ENCODE measurements at places on chromosomes 2 and 18.

- DNase-seq, result no peak
Observed at GRCh38 chr2:39121523-39122063, 742 bp upstream of the SOS1 start.

DNA sequence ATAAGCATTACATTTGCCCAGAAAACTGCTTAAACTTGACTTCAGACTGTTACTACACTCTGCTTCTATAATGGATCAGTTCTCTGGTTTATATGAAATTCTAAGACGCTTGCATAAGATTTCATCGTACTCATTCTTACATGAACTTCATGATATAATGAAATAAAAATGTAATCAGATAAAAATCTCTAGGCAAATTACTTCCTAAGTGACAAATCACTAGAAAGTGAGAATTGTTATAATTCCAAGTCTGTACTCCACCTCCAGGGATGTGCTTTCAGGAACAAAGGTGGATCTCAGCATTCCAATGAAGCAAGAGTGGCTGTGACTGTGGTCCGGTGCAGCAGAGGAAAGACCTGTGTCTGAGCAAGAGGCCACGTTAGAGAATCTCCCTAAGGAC is 226.2 kb downstream of the PIEZO2 start:
- no peak for DNase-seq

DNA sequence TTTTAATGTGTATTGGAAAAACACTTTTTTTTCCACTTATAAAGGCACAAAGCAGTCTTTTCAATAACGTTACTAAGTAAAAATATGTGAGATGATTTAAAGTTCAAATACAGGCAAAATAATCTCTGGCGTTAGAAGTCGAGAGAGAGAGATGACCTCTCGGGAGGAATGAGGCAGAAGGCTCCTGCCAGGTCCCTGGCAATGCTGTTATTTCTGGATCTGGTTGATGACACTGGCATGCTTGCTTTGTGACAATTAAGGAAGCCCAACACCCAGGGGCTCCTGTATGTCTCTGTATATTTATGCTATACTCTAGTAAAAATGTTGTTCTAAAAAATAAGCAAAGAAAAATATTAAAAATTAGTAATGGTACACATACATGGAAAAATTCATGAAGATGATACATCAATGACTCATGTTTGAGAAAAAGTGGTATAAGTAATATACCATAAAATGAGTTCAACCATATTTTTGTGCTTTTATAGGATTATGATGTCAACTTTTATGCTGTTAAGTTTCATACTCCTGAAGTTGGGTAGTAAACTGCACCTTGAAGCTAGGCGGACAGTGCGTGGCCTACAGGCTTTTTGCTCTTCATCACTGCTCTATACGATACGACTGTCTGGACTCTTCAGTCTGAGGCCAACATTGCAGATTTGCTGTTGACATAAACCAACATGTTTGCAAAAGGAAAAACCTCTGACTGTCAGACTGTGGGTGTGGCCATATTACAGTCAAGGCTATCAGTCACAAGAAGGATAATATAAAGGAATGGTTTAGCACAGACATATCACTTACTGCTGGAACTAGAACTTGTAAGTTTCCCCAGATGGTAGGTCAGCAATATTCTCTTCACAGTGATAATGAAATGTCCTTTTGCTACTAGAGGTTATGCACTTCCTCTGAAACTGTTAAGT is 19.8 kb downstream of the VPS4B start:
- DNase-seq, result no peak

DNA sequence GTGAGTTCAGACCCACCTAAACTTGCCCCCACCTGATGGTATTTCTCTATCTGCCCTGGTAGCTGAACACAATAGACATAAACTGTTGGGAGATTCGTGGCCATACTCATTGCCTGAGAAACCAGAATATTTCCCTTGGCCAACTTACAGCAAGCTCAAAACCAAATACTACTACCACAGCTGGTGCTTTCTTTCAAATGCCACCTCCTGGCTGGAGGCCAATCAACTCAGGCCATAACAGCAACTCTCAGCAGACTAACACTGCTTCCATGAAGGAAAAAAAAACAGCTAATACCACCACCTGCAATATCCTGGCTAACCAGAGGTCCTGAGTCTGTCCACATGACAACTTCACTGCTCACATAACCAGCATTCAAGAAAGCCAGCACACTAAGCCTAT is 373.1 kb downstream of the CMPK2 start:
- DNase-seq, result no peak

DNA sequence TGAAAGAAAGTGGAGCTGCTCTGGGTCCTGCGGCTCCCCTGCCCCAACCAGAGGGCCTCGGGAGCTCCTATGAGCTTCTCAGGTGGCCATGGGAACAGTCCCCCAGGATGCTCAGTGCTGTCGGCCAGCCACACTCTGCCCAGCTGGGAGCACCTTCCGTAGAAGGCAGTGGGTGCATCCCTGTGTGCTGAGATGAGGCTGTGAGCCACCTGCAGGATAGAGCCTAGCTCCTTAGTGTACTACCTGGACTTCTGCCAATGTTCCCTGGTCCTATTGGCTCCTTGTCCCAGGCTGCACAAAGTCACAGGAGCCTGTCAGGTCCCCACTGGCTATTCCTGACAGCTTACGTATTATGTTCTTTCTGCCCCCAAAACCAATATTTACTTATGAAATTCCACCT is 16.1 kb downstream of the PRELID3A start:
- no peak for DNase-seq

DNA sequence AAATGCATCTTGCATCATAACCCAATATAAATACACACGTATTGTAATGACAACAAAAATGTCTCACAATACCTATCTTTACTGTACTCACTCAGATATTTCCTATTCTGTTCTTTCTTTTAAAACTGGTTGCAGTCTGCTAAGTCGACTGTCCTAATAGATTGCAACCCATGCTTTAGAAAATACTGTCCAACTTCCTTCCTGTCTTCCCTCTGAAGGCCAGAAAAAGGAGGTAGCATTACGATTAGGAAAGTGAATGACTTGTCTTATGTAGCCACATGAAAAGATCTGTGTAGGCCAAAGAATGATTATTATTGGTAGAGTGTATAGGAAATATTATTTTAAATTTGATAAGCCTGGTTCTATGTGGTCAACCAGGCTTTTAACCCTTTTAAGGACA is 134.1 kb downstream of the FAM210A start:
- DNase-seq, result no peak

DNA sequence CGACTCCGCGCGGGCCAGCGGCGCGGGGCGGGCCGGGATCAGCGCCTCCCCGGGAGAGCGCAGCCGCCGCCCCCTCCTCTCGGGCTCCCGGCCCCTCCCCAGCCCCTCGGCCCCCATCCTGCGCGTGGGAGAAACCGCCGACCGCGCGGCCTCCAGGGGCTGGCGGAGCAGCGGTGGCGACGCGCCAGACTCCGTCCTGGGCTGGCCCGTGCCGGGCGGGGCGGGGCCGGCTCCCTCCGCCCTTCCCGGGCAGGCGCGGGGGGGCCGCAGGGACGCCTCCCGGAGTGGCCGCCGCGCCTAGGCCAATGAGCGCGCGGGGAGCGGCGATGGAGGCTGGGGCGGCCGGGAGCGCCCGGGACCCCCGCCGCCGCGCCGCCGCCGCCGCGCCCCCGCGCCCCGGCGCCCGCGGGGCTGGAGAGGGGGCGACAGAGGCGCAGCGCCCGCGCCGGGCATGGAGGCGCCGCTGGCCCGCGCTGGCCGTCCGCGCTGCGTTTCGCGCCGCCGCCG is 49.1 kb downstream of the KCNIP3 start:
- no peak for DNase-seq

DNA sequence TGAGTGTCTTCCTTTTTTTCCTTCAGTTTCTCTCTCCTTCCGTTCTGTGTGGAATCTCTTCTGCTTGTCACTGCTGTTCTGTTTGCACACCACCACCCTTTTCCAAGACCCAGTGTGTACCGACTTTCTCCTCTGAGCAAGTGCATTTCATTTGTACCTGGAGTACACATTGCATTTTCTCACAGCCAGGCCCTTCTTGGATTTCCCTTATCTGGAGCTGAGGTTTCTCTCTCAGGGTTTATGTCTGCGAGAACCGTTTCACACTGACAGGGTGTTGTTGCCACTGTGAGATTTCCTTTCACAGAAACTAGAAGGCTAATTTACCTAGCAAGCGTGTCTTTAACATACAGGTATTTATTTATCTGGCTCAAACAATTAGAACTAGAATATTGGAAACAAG is 26.2 kb downstream of the NCOA1 start:
- DNase-seq, result no peak

- no peak for DNase-seq
Observed at GRCh38 chr18:54222922-54223567, 1.4 kb downstream of the MBD2 start.

DNA sequence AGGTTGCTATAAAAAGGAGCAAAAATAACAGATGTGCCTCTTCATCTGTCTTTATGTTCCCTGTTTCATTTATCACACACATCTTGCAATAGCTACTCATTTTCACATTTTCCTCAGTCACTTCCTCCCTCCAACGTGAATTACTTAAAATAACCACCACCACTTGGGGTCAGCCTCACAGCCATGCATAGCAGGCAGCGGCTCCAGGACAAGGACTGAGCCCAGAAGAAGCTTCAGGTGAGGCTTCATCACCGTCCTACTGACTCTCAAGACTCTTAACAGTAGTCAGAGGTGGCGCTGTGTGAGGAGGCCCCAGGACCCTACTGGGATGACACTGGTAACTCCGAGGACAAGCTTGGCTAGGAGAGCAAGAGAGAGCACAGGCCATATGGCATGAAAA is 15.5 kb upstream of the ST8SIA5 start:
- no peak for DNase-seq

GRCh38 chr2:17538022-17538843 is 2.3 kb upstream of the VSNL1 start:
- no peak for DNase-seq

DNA sequence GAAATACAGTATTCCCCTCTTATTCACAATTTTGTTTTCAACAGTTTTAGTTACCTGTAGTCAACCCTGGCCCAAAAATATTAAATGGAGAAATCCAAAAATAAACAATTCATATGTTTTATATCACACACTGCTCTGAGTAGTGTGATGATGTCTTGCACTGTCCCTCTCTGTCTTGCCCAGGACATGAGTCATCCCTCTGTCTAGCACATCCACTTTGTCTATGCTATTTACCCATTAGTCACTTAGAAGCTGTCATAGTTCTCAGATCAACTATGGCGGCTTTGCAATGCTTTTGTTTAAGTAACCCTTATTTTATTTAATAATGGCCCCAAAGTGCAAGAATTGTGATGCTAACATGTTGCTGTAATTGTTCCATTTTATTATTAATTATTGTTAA is 380.6 kb upstream of the REG3G start:
- no peak for DNase-seq

- no peak for DNase-seq
Observed at GRCh38 chr2:109346601-109347228, 217.7 kb downstream of the SH3RF3 start.

GRCh38 chr18:56511996-56512395 is 126.4 kb downstream of the TXNL1 start:
- no peak for DNase-seq

DNA sequence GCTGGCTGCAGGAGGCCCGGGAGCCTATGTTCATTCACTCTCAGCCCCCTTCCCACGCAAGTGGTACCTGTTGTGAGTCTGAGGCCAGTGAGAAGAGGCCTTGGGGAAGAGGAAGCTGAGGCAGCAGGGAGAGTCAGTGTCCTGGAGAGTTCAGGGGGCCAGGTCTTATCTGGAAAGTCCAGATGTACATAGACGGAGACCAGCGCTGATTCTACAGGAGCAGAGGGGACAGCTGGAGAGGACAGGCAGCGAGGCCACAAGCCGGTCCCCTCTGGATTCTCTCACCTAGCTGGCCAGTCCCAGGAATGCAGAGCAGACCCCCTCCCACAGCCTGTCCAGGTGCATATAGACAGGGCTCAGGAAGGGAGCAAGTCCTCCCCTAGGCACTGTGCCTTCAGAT is 29.1 kb upstream of the SELENOI start:
- no peak for DNase-seq

DNA sequence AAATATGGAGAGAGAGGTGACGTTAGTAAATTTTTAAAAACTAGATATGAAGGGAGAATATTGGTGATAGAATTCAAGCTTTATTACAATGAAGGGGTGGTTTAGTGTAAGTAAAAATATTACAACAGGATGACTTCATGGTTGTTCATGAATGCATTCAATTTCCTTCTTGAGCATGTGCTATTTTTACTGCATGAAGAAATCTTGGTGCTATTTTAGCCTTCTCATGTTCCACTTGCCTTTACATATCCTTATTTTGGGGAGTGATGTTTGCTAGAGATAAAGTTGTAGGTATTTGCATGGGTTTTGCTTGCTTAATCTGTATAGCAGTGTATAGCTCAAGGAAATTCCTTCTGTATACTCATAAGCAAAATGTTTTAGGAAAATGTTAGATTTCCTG is 195.0 kb upstream of the MMADHC start:
- DNase-seq, result no peak

- no peak for DNase-seq
Observed at GRCh38 chr18:67386032-67386431, 130.5 kb downstream of the DSEL start.

DNA sequence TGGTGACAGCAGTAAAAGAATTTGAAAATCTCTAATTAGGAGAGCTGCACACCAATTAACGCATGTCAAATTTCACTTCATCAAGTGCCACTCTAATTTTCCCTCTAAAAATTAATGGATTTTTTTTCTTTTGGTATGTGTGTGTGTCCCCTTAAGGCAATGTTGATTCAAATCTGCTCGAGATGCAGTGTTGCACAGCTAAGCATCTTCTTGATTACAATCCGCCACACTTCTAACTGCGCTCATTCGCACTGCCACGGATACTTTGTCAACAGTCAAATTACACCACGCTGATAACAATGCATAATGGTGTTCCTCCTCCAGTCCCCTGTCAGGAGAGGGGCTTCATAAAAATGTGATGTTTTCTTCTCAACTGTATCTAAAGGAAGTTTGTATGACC is 261.4 kb downstream of the MEIS1 start:
- no peak for DNase-seq

DNA sequence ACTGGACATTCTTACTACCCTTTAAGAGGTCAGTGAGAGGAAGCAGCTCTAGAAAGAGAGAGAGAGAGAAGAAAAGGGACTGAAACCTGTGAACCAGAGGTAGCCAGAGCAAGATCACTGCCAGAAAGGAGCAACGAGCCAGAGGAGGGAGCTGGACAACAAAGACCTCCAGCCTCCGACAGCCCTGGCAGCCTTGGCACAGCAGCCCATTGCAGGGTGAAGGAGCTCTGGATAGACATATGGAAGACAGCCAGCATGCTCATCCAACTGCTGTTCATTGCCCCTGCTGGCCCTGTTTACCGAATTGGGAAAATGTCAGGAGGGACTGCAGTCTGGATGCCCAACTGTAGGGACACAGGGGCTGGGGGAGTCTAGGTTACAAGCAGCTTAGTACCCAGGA is 228.4 kb upstream of the SLC35G4 start:
- DNase-seq, result no peak

DNA sequence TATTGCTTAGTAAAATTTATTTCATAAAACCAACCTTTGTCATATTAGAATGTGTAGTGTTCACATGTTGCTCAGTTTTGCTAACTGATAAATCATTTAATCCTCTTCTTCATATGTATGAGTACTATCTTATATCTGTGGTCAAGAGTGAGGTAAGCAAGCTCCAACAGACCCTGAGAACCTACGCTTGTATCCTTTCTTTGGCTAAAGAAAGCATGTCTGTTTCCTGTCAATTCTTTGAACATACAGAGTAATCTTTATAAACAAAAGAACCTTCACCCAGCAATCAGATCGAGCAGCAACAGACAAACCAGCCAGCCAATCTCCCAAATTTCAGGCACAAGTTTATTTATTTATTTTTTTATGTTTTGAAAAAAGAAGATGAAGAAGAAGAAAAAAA is 6.4 kb downstream of the ADCYAP1 start:
- DNase-seq, result no peak

- DNase-seq, result no peak
Observed at GRCh38 chr2:222673273-222673672, 1.8 kb downstream of the MOGAT1 start.
